ENCODE measurements at places on chromosomes 16 and 17.

DNA sequence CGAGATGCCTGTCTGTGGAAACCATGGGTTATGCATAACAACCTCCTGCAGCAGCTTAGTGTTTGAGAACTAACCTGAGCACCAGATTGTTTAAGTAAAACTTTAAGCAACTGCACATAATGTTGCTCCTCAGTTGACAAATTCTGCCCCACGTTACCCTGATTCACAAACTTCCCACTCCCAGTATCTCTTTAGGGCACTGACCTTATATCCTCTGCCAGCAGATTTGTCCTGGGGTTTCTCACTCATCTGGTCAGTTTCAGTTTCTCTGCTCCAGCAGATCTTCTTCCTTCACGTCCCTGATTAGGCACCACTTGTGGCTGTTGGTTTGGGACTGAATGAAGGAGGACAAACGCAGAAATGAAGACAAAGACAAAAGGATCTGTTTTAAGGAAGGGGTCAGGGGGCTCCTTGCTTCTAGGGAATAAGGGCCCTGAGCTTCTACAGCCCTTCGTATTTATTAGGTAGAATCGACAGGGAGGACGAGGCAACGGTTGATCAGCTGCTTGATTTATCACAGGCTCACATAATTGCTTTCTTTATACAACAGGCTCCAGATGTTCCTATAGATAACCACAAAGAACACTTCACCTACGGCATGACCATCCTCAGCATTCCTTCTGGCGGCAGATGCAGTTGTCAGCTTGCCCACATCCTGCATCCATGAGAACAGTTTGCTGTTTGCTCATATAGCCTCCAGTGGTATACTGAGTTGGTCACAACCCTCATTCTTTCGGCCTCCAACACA is 13.5 kb upstream of the ZNF689 start:
- DNase-seq = no peak

DNA sequence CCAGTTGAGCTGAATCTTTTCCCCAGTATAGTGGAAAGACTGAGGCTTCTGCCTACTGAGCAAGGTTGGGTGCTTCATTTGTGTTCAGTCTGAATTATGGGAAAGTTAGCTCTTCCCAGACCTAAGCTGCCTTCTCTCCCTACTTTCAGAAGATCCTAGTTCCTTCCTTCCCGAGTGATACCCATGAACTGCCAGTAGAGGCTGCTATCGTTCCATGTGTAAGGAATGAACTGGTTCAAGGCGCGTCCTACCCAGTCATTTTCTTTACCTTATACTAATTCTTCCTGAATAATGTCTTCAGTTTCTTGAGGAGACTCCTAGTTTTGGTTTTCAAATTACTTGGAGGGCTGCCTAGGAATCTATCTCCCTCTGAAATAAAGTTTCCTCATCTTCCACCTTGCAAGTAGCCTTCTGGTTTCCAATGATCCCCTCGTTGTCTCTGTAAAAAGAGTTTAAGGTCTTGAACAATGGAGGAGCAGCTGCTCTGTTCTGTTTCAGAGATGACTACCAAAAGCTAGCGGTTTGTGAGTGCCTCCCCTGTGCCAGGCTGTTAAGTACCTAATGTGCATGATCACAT is 934 bp upstream of the AOC2 start:
- DNase-seq = peak; percentile 64

DNA sequence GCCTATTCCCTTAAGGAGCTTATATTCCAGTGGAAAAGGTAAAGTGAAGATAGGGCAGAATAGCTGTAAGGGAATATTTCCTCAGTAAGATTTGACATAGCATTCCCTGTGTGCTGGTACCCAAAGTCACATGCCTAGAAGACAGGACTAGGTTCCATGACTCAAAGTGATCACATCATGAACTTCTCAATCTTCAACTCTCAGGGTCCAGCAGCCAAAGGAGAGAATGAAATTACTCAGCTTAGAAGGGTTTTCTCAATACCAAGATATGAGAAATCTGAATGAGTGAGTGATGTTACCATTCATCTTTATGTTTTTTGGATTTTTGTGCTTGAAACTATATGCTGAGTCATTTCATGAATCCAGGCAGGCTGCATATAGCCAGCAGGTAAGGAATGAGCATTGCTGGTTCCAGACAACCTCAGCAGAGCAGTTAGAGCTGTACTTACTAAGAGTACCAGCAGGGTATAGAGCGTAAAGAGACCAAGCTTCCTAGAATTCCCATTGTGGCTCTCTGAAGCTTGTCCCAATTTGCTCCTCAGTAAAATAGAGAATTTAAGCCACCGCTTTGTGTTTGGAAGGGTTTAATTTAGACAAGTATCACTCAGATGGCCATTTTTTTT is 91.1 kb downstream of the ANKFN1 start:
- no peak for DNase-seq

DNA sequence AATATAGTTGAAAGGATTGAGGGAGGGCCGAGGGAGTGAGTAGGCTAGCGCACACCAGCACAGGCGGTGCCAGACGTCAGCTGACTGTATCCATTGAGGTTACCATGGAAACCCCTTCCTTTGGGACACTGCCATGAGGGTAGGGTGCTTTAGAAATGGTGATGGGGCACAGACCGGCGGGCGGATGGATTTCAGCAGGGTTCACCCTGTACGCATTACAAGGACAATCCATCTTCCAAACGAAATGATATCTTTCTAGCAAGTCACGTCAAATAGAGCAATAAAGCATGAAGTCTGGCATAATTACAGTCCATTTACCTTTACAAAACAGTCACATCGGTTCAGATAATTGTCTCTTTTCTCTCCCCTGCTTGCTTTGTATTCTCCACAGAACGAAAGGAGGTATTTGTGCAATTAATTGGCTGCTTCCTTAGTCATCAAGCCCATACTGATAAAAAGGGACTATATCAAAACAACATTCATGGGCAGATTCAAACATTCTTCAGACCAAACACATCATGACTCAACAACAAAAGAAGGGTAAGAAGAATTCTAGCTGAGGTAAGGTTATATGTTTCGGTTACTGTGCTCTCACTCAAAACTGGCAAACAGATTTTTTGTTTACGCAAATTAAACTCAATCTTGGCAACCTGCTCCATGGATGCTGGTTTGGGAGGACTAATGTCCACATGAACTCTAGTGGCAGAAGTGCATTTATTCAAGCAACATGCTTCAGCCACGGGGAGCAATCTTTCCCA is 140.6 kb downstream of the CDK5R1 start:
- DNase-seq = peak; percentile 18

DNA sequence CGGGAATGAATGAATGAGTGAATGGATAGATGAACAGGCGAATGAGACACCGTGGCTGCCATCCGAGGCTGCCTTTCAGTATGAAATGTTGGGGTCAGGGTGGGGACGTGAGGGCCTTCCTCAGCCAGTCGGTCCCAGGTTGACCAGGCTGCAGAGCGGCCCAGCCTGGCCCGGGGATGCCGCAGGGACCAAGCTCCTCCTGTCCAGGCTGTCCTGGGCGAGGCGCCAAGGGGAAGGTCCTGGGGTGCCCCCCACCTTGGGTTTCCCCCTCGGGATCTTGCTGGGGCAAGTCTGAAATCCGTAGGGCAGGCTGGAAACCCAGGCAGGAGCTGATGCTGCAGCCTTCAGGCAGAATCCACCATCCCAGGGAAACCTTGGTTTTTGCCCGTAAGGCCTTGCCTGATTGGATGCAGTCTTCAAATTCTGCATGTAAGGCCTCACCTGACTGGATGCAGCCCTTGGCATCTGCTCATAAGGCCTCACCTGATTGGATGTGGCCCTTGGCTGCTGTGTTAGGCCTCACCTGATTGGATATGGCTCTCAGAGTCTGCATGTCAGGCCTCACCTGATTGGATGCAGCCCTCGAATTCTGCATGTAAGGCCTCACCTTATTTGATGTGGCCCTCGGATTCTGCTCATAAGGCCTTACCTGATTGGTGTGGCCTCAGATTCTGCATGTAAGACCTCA is 61.7 kb upstream of the ZNF469 start:
- DNase-seq = no peak

DNA sequence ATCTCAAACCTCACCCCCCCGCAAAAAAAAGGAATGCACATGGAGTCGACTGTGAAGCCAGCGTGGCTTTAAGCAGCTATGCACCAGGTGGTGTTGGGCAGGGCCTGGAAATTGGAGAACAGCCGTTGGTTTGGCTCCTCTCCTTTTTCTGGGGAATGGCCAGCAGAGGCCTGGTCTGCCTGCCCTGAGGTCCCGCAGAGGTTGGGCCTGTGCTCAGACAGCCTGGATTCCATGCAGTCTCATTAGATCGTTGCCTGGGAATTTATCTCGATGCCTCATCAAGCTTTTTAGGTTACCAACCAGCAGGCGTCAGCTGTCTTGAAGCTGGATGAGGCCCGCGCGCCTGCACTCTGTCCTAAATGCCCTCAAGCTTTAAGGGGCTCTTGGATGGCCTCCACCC is 9.8 kb downstream of the SLC12A3 start:
- DNase-seq = no peak

Measured in HFFc6 (cell line).